Omental fat pad (tissue), 4 donors: ENCODE measurements at places on chromosomes 3 and 15. TPM values are rescaled to one million over a fixed set of nuclear protein-coding genes. Genes with fewer than 3 reads are reported as not detected.

DNA sequence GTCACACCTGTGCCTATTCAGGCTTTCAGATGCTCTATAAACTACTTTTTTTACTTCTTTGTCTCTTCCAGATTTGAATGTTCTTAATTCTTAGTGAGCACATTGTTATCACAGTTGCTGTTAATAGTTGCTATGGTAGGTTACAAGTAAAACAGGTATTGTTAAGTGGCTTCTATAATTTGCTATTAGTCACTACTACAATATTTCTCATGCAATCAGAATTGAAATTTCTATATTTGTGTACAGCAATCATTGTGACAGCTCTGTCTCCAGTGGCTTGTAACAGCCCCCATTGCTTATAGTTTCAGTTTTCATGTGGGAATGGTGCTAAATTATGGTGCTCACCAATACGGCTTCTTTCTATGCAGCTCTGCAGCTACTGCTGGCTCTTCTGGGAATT lies 318.4 kb upstream of the GOLIM4 start:
- DNase-seq, result no peak

- no peak for DNase-seq
Observed at GRCh38 chr15:34609102-34610057, 25.9 kb upstream of the GOLGA8B start.

The OR4F6 gene
- total RNA-seq, result not detected

DNA sequence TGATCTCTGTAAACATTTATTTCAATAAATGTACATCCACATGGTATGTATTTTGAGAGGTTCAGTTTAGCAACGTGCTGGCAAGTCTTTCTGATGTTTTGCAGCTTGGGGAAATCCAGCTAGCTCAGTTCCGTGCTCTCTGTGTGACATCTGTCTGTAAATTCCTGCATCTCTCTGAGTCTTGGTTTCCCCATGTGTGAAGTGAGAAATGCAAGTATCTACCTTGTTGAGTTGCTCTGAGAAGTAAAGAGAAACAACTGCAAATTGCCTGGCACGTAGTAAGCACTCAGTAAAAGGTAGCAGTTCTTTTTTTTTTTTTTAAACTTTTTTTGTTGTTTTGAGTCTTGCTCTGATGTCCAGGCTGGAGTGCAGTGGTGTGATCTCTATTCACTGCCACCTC lies 30.2 kb upstream of the MORF4L1 start:
- DNase-seq, result no peak
